ENCODE measurements at places on chromosomes 2 and 18.

GRCh38 chr2:169966454-169966853 lies 139.2 kb downstream of the UBR3 start:
- no peak for DNase-seq

- no peak for DNase-seq
Measured at GRCh38 chr2:715038-715437, 37.8 kb upstream of the TMEM18 start.

GRCh38 chr2:224312741-224313140 lies 89.2 kb downstream of the FAM124B start:
- no peak for DNase-seq

GRCh38 chr2:149596471-149596870 lies 8.9 kb upstream of the MMADHC start:
- no peak for DNase-seq

DNA sequence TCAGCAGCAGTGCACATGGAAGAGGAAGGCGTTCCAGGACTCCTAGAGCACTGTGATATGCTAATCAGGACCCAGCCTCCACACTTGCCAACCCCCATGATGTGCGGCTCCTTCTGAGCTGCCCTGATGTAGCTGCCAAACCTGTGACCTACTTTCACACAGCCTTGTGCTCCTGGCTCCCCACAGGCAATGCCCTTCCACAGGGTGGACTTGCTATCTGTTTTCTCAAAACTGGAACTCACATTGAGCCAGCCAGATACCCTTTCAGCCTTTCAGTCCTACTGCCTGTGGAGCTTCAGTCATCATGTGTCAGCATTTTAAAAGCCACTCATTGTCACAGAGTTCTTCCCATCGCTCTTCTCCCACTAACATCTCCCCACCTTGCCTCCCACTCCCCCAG lies 181.6 kb downstream of the AFF3 start:
- no peak for DNase-seq

DNA sequence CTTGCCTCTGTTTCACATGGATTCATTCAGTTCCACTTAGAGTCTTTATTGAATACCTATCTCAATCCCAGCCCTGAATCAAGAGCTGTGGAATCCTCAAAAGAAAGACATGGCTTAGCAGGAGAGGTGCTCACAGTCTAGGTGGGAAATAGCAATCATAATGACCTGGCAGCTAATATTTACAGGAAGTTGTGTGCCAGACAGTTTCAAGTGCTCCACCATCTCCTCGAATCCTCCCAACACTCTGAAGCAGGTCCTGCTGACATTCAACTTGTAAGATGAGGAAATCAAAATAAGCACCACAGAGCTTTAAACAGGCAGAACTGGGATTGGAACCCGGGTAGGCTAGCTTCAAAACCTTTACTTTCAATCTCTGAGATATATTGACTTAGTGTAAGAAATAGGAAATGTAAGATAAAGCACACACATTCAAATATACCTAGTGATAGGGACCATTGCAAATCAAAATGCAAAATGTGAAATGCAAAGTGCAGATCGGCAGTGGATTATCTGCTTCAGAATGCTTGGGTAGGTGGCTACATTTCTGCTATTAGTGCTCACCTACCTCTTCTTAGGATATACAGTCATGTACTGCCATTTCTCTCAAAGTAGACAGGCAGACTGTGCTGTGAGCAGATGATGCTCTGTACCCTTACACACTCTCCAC lies 182.0 kb downstream of the PRKCE start:
- DNase-seq: no peak

GRCh38 chr18:51300912-51301311 lies 103.4 kb upstream of the MEX3C start:
- DNase-seq: no peak

GRCh38 chr2:27155069-27155520 lies 6.3 kb downstream of the TCF23 start:
- no peak for DNase-seq

DNA sequence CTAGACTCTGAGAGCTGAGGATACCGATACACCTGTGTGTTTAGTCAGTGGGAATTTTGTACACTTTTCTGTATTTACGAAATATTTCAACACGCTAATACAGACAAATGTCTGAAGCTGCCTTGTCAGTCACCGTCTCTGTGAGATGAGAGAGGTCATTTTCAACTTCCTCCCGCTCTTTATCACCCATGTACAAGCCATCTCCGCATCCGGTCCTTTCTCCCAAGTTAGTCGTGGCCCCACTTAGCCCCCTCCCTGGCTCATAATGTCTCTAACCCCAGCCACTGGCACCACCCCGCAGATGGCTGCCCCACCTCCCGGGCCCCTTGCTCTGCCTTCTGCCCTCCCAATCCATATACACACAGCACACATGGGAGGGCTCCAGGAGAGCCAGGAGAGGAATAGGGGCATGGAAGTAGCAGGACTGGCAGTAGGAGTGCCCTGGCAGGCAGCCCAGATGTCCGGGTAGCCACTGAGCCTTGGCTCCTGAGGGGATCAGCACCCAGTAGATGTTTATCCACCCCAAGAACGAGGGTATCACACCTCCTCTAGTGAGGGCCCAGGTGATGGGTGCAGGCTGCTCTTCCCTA lies 2.0 kb upstream of the RUFY4 start:
- DNase-seq: no peak

GRCh38 chr18:5997361-5997760 lies 102.0 kb upstream of the TMEM200C start:
- DNase-seq: no peak

DNA sequence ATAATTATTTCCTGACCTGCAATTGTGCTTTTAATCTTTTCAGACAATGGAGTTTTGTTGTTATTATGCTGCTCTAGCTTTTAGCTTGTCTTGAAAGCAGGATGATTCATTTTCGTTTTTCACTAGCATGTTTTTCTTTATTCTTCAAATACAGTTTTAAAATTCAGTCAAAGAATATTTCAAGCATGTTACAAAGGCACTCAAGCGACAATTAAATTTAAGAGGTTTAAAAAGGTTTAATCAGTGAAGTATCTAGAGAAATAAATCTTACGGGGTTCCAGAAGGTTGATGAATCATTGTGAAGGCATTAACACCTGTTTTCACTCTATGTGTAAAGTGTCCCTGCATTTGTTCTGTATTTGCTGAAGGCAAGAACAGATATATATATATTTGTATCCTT lies 390.7 kb upstream of the TMEFF2 start:
- DNase-seq: no peak

GRCh38 chr18:70419526-70419925 lies 130.7 kb downstream of the SOCS6 start:
- DNase-seq: no peak

DNA sequence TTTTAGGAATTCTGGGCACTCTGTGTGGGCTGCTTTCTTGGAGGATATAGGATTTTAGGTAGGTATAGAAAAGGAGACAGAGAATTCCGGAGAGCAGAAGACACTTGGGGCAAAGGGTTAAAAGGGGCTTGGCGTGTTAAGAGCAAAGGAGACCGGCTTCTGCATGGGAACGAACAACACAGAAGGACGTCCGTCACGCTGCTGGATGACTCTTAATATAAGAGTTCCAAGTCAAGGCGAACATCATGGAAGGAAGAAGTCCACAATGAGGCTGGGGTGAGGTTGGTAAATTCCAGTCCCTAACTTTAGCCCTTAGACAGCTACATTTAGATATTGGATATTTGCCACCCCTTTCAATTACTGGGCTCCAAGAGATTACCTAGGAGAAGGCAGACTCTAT lies 15.9 kb upstream of the SLC20A1 start:
- no peak for DNase-seq

DNA sequence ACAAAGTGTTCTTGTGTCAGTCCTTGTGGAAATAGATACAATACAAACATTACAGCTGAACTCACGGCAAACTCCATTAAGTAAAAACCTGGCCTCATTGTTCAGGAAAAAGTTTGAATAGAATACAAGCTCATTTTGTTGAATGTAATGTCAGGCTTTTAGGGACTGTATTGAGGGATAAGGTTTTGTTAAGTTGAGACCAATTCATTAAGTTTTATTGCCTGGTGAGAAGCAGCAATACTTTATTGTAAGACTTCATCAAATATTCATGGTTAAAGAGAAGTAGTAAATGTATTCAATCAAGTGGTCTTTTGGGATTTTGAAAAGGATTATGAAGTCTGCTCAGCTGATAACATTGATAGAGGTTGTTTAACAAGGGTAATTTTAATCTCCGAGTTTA lies 35.4 kb upstream of the METAP1D start:
- DNase-seq: no peak

- no peak for DNase-seq
Measured at GRCh38 chr2:16184945-16185660, 244.8 kb downstream of the MYCN start.

DNA sequence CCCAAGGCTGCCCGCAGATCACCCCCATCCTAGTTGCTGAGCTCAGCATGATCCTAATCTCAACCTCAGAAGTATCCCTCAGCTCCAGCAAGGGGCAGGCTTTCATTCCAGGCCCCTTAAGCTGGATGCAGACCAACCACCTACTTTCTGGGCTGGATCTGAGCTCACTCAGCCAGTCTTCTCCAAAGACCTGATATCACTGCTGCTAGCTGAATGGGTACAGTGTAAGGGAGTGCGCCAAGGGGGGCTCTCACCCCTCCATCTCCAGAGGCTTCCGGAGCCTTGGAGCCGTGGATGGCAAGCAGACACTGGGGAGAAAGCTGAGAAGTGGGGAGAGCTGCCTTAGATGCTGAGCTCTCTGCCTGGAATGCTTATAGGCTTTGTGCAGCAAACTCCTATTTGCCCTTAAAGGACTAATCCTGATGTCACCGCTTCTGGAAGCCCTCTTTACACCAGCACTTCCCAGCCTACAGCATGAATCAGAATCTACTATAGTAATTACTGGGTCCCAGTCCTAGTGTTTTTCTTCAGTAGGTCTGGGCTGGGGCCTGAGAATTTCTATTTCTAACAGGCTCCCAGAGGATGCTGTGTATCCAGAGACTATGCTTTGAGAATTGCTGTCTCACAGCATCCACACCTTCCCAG lies 31.0 kb downstream of the GYPC start:
- no peak for DNase-seq

- DNase-seq: no peak
Measured at GRCh38 chr18:36706134-36706881, 122.5 kb downstream of the TPGS2 start.

DNA sequence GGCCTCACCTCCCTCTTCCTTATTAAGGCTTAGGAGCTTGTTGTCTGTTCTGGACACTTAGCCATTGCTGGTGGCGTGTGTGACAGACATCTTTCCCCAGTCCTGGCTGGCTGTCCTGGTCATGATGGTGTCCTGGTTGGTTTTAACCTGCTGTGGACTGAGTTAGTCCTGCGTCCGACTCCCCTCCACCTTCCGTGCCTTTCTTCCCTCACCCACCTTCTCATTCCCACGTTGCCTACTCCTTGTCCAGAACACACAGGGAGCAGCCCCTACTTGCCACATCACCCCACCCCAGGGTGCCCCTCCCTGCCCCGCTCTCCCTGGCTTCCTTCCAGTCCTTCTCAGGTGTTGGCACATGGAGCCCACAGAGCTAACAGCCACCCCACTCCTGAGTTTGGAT lies 9.5 kb downstream of the ANO7 start:
- DNase-seq: no peak

GRCh38 chr2:33021542-33022227 lies 74.9 kb downstream of the LTBP1 start:
- no peak for DNase-seq

GRCh38 chr2:47558768-47559684 lies 156.1 kb downstream of the MSH2 start:
- no peak for DNase-seq

DNA sequence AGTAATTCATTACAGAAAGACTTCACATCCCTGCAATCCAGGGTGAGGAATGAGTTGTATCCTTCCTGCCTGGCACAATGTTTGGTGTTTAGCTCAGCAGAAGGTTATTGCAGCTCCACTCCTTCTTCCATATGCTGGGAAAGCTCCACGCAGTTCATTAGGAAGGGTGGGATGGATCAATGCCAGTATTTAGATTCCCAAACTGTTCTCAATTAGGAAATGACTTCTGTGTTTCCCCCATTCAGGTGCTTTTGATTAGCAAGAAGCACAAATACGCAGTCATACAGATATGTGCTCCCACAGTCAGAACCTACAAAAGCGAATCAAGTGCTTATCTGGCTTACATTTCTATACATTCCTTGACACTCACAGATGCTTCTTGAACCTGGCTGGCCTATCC lies 340.6 kb downstream of the NYAP2 start:
- DNase-seq: no peak

GRCh38 chr2:156867201-156867600 lies 390.3 kb upstream of the GALNT5 start:
- DNase-seq: no peak

DNA sequence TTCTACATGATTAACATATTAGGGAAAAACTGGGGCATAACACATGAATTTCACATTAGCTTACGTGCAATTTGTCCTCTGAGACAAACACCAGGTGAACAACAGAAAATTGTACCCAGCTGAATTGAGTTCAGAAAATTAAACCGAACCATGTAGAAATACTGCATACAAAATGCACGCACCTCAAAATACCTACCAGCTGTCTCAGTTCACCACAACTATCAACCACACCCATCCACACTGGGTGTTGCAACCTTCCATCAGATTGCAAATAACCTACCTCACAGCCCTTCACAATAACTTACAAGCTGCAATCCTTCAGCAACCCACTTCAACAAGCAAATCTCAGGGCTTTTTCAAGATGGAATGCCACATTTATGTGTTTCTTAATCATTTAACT lies 55.9 kb downstream of the UNC50 start:
- DNase-seq: no peak

- no peak for DNase-seq
Measured at GRCh38 chr2:85436836-85437487, 18.4 kb downstream of the SH2D6 start.

GRCh38 chr2:8550481-8550880 lies 131.4 kb upstream of the ID2 start:
- DNase-seq: no peak

GRCh38 chr2:133157141-133157540 lies 411.1 kb downstream of the NCKAP5 start:
- no peak for DNase-seq

DNA sequence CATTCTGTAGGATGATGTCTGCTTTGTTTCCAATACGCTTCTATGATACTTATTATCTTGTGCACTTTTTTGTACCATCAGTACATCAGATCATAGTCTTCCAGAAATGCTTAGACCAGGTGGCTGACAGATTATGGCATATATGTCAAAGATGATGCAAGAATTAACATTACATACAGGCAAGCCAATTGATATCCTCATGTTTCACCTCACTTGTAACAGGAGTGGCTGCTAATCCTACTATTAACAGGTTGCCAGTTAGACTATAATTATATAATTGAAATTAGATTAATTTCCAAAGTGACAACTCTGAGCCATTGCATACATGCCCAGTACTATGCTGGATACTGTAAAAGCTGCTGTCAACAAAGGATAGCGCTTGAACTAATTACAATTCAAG lies 77.2 kb downstream of the TLK1 start:
- DNase-seq: no peak

- no peak for DNase-seq
Measured at GRCh38 chr2:197700960-197701359, 4.2 kb upstream of the MARS2 start.

DNA sequence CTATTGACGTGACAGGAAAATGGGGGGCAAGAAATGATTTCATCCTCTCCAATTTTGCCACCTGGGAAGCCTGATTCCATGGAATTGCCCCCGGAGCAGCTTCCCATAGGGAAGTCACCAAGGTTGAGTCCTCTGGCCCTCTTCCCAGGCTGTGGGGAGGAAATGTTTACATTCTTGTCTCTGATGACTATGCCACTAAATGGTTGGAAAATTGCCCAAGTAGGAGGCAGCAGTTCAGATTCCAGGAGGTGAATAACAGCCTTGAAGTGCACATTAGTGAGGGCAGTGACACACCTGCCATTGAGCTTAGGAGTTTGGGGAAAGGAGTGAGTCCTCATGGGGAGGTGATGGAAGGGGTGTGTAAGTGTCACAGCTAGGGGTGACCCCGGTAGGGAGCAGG lies 449.2 kb upstream of the DCC start:
- peak; percentile 9 for DNase-seq
